ENCODE measurements at places on chromosomes 16 and 17.

DNA sequence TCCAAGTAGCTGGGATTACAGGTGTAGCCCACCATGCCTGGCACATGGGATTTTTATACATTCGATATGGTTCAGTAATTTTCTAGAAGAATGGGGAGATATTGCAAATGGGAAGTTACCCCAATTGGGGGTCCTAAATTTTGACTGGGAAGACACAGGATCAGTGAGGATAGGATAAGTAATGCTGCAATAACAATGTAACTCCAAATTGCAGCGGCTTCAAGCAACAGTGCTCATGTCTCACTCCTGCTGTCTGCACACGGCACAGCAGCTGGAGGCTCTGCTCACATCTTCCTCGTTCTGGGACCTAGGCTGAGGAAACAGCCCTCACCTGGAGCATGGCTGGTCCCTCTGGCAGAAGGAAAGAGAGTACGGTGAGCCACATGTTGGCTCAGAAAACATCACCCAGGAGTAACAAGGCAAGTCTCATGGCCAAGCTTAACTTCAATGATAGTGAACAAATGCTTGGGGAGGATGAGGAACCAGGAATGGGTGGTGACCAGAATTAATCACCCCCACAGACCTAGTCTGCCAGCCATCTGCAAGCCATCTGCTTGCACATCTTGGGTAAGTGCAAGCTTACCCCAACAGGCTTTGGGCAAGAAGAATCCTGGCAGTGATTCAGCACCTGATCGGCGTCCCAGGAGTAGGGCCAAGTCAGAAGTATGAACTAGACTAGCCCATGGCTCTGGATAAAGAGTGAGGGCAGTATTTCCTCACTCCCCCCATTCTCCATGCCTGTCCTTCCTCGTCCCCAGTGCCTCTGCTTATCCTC, 229.2 kb downstream of the COPRS start:
- peak; percentile 89 for DNase-seq

DNA sequence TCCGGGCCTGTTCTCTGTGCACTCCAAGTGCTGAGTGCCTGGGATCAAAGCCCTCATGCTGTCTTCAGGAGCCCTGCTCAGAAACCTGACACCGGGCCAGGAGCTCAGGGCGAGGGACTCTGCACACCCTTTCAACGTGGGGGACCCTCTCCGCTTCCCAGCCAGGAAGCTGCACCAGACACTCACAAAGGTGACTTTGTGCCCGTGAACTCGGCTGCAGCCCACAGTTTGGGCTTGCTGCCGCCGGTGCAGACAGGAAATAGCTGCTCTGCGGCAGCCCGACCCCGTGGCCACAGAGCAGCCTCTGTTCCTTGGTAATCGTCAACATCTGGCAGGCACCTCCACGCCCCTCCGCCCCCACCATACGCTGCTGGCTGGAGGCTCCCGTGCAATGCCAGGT, 93.4 kb upstream of the METRNL start:
- DNase-seq, result no peak

- no peak for DNase-seq
Observed at GRCh38 chr17:46044989-46045388, 45.9 kb downstream of the STH start.

- no peak for DNase-seq
Observed at GRCh38 chr17:2825253-2825970, 29.2 kb downstream of the RAP1GAP2 start.

- no peak for DNase-seq
Observed at GRCh38 chr17:7292194-7292593, 2.2 kb downstream of the YBX2 start.

GRCh38 chr16:72985995-72986394, 61.9 kb downstream of the ZFHX3 start:
- DNase-seq, result peak; percentile 21

DNA sequence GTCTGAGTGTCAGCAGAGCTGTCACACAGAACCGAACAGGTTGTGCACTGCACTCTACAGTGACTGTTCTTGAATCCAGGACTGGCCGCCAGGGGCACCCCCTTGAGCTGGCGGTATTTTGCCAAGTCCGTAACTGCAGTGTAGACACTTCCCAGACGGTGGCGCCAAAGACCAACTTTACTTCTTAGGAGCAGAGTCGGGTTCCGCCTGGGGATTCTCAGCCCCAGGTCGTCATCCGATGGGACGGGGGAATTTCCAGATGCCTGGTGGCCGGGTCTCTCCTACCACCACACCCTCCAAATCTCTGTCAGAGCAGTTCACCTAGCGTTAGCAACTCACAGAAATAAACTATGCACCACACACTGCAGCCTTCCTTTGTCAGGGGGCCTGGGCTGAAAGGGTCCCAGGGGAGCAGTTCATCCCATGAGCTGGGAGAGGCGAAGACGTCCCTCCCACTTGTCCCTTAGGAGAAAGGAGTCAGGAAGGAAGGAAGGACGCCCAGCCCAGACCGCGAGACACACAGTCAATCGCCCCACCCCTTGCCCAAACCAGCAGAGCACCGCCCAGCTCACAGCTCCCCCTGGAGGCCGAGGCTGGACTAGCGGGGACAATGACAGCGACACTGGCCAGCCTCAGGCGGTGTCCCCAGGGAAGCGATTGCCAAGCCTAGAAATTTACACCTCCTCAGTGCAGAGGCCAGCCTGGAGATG, 7.4 kb upstream of the RIPOR1 start:
- peak; percentile 94 for DNase-seq

DNA sequence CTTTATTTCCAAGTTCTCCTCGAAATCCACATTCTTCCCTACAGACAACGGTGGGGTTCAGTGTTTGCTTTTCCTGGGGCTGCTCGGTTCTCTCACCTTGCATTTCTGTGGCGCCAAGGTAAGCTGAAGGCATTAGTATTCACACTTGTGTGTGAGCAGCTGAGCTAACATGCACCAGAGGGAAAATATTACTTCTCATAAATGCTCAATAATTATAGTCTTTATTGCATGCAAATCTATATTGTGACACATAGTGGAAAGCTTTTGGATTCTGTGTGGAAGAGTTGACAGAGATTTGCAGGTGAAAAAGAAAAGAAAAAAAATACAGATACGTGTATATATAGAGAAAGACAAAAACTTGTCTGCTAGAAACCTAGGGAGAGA, 411.8 kb downstream of the MAF start:
- no peak for DNase-seq

DNA sequence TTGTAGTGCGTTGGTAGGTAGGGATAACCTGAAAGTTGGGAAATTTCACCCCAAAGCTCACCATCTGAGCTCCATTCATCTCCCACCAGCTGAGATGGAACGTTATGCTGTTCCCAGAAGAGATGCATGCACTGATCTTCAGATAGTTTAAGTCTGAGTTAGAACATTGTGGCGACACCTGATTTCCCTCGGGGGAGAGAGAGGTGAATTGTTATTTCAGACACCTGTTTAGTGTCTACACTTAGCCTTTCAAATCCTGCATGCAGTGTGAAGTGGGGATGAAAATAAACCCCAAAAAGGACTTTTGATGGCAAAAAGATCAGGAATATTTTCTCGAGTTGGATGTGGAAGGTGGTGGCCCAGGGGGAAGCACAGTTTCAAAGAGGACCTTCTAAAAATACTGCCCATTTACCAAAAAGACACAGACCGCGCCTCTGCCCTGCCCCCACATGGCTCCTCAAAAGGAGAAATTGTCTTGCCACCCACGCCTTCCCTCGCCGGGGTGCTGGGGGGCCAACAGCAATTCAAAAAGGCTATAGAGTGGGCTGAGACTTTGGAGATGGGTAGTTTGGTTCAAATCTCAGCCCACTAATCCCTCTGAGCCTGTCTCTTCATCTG, 11.4 kb downstream of the CIITA start:
- DNase-seq, result no peak

DNA sequence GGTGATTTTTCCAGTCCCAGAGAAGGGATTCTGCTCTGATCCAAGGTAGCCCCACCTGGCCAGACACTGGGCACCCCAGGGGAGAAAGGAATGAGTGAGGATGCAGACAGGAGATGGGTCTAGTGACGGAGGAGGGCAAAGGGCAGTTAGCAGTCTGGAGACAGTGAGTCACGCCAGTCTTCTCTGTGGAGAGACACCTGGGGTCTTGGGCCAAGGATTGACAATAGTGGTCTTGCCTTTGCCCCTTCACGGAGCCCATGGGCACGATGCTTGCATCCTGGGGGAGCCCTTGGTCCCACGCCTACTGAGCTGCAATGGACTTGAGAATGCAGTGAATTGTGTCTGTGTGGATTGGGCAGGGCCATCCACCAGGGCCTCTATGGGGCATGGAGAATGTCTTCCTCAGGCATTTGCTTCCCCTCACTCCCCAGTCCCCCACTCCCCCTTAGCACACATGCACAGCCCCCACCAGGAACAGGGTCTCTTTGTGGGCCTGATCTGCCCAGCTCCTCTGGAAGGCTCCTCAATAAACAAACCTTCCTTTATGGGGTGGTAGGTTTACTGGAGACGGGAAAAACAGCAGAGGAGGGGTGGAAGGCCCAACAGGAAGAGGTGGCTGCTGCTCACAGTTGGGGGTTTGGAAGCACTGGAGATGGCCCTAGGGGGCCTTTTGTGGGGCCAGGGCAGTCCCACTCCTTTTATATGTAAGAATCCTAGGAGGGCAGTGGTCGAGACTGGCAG, 1.4 kb downstream of the CHAD start:
- DNase-seq, result no peak

DNA sequence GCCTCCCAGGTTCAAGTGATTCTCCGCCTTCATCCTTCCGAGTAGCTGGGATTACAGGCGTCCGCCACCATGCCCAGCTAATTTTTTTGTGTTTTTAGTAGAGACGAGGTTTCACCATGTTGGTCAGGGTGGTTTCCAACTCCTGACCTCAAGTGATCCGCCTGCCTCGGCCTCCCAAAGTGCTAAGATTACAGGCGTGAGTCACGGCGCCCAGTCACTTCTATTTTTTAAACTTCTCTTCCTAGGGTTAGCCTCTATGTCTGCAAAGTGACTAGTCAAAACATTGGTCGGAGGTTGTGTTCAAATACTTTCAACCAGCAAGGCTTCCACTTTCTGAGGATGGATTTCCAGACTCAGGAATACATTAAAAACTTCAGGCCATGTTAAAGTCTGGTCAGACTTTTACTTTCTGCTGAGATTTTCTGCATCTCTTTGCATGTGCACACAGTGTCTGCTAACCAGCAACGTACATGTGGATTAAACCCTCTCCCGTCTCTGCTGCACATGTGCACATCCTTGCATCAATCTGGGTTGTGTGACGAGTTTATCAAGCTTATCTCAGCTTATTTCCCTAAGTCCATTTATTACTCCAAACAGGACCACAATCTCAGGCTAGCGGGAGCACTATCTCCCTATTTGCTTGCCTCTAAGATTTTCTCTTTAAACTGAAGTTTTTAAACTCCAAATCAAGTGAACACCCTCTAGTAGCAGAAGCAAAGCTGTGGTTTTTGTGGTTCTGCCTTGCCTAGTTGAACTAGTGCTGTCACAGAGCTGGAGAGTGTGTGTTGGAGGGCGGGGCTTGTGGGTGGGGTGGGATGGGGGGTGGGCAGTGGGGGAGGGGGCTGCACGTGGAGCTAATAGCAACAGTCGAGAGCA, 525.2 kb upstream of the GOT2 start:
- DNase-seq, result no peak

DNA sequence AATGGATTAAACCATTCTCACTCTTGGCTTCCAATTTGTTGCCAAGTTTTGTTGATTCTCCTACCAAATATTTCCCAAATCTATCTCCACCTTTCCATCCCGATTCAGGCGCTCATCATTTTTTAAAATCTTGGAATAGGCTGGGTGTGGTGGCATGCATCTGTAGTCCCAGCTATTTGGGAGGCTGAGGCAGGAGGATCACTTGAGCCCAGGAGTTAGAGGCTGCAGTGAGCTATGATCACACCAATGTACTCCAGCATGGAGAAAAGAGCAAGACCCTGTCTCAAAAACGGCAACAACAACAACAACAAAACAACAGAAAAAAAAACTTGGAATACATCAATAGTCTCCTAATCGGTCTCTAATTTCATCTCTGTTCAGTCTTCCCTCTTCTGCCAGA, 902 bp upstream of the NKIRAS2 start:
- DNase-seq, result no peak

DNA sequence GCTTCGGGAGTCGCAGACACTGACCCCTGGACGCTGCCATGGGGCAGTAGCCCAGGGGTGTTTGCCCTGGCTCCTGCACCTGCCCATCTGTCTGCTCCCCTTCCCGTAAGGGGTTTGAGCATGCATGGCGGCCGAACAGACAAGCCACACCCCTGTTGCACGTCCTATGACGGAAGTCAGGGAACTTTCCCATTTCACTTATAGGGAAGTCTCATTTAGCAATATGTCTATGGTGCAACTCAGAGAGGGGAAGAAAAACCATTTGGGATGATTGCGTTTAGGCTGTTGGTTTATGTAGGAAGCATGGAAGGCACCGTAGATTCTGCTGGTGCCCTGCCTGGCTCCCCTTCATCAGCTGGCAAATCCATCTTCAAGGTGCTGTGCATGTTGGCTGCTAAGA, 112.5 kb downstream of the HAPSTR1 start:
- no peak for DNase-seq

DNA sequence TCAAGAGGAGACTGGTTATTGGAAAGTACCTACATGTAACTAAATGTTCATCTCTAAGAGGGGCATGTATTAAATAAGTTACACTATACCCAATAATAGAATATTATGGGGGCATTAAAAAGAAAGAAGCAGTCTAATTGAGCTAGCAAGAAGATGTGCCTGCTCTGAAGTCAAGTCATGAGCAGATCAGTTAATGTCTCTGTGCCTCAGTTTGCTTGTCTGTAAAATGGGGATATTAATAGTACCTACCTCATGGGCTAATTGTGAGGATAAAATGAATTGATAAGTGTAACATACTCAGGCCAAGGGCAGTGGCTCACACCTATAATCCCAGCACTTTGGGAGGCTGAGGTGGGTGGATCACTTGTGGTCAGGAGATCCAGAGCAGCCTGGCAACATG, 3.0 kb downstream of the CNGB1 start:
- no peak for DNase-seq

GRCh38 chr17:60049936-60050335, 28.8 kb downstream of the HEATR6 start:
- no peak for DNase-seq

GRCh38 chr16:2752850-2753732, 653 bp downstream of the SRRM2 start:
- peak; percentile 95 for DNase-seq

- peak; percentile 86 for DNase-seq
Observed at GRCh38 chr17:49567871-49568694, 7.6 kb upstream of the NXPH3 start.
